ENCODE measurements at places on chromosomes 1 and 21. TPM values are rescaled to one million over a fixed set of nuclear protein-coding genes. Genes with fewer than 3 reads are reported as not detected.

Gene KCNK1
- 6.5 TPM for total RNA-seq

Gene ZYG11A
- total RNA-seq = 0.09 TPM

Gene OR2T29
- total RNA-seq = not detected

Gene MAP10
- 4.9 TPM for total RNA-seq

Gene MMP23B
- total RNA-seq = 90.7 TPM

Gene NPHS2
- not detected for total RNA-seq

Gene ARHGAP29
- total RNA-seq = 22.0 TPM

Gene PEAR1
- total RNA-seq = 6.3 TPM

Gene ARTN
- not detected for total RNA-seq

Gene GPR52
- 0.81 TPM for total RNA-seq

Gene PGLYRP4
- total RNA-seq = not detected

Gene IL20
- not detected for total RNA-seq

Gene IQGAP3
- total RNA-seq = 1.0 TPM

Gene FAM151A
- total RNA-seq = 0.19 TPM

Gene DYNLT5
- total RNA-seq = 2.0 TPM

Gene SPRR1B
- not detected for total RNA-seq

Gene COL6A1
- 257 TPM for total RNA-seq

Gene MORC3
- 20.0 TPM for total RNA-seq

Gene KRTAP19-4
- total RNA-seq = not detected
